ENCODE measurements at places on chromosomes 16 and 17. TPM values are rescaled to one million over a fixed set of nuclear protein-coding genes. Genes with fewer than 3 reads are reported as not detected.

GFOD2 gene
- 13.1 TPM for total RNA-seq

CHST6 gene
- not detected for total RNA-seq

HES7 gene
- 2.0 TPM for total RNA-seq

- DNase-seq = no peak
Measured at GRCh38 chr17:40448213-40448638, 5.0 kb downstream of the IGFBP4 start.

All from activated naive CD8-positive, alpha-beta T cell treated with anti-CD3 and anti-CD28 coated beads for 36 hours (primary cell).